ENCODE measurements at places on chromosomes 2 and 18. TPM values are rescaled to one million over a fixed set of nuclear protein-coding genes. Genes with fewer than 3 reads are reported as not detected.
A peak's percentile ranks its signal among the peaks of the same experiment; 100 is the strongest.

FHOD3 gene
- not detected for total RNA-seq

CLEC4F gene
- total RNA-seq, result not detected

- DNase-seq, result peak; percentile 47
Measured at GRCh38 chr18:69490813-69491212, 90.1 kb downstream of the DOK6 start.

GRCh38 chr2:133247631-133248030 is 320.6 kb downstream of the NCKAP5 start:
- no peak for DNase-seq

GRCh38 chr2:237421542-237422116 is 7.7 kb upstream of the COL6A3 start:
- DNase-seq, result peak; percentile 76

DNA sequence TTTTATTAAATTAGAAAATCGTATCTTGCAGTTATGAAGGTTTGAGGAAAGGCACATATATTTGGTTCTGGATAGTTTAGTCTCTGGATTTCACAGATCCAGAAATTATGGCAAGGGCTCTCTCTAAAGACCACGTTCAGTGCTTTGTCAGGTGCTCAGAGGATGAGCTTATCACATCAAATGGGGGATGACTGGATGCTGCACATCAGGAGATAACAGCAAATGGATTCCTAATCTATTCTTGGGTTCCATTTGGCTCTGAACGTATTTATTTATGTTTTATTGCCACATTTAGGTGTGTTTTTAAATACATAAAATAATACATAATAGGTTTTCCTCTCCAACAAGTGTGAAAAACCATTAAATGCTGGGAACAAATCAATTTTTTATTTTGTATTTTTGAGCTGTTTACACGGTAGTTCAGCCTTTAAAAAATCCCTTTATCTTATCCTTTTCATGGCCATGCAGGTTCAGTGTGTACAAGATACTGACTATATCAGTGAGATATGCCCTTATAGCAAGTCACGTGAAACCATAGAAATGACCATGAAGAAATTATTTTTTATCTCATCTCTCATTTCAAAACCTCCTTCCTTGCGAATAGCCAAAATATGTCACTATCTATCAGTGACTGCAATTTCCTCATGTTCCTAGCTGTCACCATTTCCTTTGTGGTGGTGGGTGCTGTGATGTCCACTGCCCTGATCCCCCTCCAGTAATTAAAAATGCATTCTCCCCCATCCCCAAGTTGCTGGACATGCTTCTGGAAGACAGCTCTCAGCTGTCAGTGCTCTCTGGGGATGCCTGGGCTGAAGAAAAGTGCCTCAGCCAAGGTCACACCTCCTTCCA is 25.9 kb upstream of the CXCR4 start:
- no peak for DNase-seq

GRCh38 chr2:26352892-26353291 is 6.3 kb upstream of the ADGRF3 start:
- DNase-seq, result peak; percentile 20

- no peak for DNase-seq
Measured at GRCh38 chr2:23327887-23328286, 57.1 kb upstream of the KLHL29 start.

- DNase-seq, result no peak
Measured at GRCh38 chr2:1582891-1583341, 161.4 kb downstream of the PXDN start.

GRCh38 chr2:180657054-180657453 is 323.4 kb upstream of the UBE2E3 start:
- no peak for DNase-seq

KCNJ3 gene
- not detected for total RNA-seq

RAB17 gene
- not detected for total RNA-seq

RAX gene
- not detected for total RNA-seq

DNA sequence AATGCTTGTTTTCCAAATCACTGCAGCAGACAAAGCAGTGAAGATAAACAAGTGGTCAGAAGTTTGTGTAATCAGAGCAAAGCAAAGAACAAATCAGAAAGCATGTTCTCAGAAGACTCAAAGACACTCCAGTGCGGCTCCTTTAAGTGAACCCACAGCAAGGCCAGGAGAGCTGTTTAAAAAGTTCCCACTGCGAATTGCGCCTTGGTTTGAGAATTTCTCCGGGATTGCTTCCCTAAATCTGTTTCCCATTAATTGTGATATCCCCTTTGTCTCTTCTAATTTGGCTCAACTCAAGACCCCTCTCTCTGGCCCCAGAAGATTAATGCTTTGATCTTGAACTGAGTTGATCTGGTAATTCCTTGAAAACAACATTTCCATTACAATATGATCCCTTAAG is 122.4 kb upstream of the BCL2L11 start:
- DNase-seq, result no peak

ZNF892 gene
- total RNA-seq, result 0.74 TPM

NFU1 gene
- total RNA-seq, result 49.4 TPM

GRCh38 chr2:105889046-105889445 is 144.3 kb downstream of the NCK2 start:
- no peak for DNase-seq

DNA sequence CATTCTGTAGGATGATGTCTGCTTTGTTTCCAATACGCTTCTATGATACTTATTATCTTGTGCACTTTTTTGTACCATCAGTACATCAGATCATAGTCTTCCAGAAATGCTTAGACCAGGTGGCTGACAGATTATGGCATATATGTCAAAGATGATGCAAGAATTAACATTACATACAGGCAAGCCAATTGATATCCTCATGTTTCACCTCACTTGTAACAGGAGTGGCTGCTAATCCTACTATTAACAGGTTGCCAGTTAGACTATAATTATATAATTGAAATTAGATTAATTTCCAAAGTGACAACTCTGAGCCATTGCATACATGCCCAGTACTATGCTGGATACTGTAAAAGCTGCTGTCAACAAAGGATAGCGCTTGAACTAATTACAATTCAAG is 77.2 kb downstream of the TLK1 start:
- DNase-seq, result no peak

DNA sequence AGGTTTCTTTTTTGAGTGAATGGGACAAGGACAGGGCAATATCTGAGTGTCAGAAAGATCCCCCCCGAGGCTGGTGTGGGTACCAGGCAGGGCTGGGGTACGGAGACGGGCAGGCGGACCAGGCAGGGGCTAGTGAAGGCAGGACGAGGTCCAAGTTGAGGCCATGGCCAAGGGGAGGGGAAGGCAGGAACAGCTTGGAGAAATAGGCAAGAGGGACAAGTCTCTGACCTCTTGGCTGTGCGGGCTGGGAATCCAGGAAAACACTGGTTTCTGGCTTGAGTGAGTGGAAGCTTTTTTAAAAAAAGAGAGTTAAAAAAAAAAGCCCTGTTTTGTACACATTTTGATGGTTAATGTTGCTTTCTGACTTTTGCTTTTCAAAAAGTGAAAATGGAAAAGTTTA is 30.3 kb downstream of the ASAP2 start:
- no peak for DNase-seq

- no peak for DNase-seq
Measured at GRCh38 chr2:199751492-199752120, 99.4 kb downstream of the FTCDNL1 start.

KCTD18 gene
- total RNA-seq, result 30.5 TPM

DNA sequence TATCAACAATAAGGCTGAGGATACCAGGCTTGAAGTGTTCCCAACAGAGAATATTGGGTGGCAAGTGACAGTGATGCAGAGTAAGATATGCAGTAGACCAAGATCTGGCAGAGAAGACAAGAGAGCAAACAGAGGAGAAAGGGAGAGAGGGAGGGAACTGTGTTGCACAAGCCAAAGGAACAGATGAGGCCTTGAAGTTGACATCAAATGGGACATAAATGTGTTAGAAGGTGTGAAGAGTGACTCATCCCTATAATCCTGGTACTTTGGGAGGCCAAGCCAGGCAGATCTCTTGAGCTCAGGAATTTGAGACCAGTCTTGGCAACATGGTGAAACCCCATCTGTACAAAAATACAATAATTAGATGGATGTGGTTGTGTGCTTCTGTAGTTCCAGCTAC is 342.9 kb downstream of the PARD3B start:
- no peak for DNase-seq

DNA sequence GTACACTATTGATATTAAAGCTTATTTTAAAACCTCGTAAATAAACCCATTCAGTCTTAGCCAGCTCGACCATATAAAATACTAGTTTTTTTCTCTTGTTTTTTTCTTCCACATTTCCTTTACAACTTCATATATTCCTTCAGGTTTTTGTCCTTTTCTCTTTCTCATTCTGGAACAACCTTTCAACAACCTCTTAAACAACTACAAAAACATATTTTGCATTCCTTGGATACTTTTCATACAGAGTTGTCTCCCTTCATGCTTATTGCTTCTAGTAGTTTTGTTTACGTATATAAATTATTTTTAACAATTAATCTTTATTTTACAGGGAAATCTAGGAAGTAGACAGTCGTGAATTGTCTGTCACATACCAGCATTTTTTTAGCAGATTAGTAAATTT is 41.2 kb downstream of the COMMD1 start:
- DNase-seq, result no peak

GRCh38 chr18:23217781-23218180 is 82.5 kb downstream of the CABLES1 start:
- DNase-seq, result no peak

SCTR gene
- total RNA-seq, result not detected

GRCh38 chr2:100846716-100847115 is 26.8 kb downstream of the NPAS2 start:
- DNase-seq, result no peak

UGT1A8 gene
- total RNA-seq, result 2.2 TPM

DYSF gene
- total RNA-seq, result 1.4 TPM

GRCh38 chr2:127715778-127716449 is 14.6 kb downstream of the SFT2D3 start:
- DNase-seq, result no peak

TUBA4B gene
- not detected for total RNA-seq

SEMA4C gene
- total RNA-seq, result 12.6 TPM

- no peak for DNase-seq
Measured at GRCh38 chr2:1598041-1598710, 146.1 kb downstream of the PXDN start.

- no peak for DNase-seq
Measured at GRCh38 chr18:43542016-43542415, 264.7 kb upstream of the SYT4 start.

GRCh38 chr2:26721115-26722032 is 28.9 kb downstream of the KCNK3 start:
- no peak for DNase-seq

SCYGR8 gene
- not detected for total RNA-seq

WNT10A gene
- total RNA-seq, result not detected
